HS-27A (cell line): ENCODE measurements at places on chromosomes 11 and 22.

GRCh38 chr22:23828800-23829680 is 9.8 kb downstream of the DERL3 start:
- no peak for DNase-seq

DNA sequence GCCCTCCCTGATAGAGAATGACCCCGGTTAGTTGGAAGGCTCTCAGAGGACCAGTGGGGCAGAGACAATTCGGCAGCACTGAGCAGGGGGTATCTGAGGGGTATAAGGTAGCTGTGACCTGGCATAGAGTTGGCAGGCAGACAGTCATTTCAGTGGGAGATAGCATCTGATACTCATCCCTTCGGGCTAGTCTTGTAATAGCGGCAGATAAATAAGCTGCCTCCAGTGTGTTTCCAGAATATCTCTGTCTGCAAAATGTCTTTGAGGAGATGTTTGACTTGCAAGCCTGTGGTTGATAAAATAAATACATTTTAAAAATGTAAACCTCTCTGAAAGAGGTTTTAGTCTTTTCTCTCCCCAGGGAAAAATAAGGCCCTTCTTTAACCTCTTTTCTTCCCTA is 54.2 kb downstream of the TEAD1 start:
- no peak for DNase-seq

- DNase-seq: peak; percentile 72
Observed at GRCh38 chr11:9506489-9507276, 45.9 kb downstream of the ZNF143 start.

GRCh38 chr11:15819679-15820286 is 536.6 kb downstream of the SOX6 start:
- no peak for DNase-seq

- no peak for DNase-seq
Observed at GRCh38 chr11:35594680-35595079, 23.6 kb upstream of the FJX1 start.

- no peak for DNase-seq
Observed at GRCh38 chr11:30605036-30605605, 19.0 kb upstream of the MPPED2 start.

DNA sequence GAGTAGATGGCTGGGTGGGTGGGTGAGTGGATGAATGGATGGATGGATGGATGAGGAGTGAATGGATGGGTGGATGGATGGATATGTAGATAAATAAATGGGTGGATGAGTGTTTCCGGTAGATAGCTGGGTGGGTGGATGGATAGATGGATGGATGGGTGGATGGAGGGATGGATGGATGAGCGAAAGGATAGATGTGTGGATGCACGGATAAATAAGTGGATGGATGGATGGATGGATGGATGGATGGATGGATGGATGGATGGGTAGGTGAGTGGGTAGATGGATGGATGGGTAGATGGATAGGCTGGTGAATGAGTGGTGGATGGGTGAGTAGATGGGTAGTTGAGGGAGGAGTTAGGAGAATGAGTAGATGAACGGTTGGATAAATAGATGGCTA is 349.3 kb downstream of the MN1 start:
- DNase-seq: no peak

DNA sequence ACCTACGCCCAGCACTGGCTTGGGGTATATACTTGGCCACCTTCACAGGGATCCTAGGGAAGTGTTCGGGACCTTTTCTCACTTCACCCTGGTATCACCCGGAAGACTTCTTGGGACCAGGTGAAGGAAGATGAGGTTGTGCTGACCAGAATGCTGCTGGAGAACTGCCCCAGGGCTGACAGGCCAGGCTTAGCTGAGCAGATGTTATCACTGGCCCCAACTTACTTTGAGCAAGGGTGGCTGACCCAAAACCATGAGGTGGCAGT is 4.5 kb downstream of the FTH1 start:
- DNase-seq: no peak

GRCh38 chr11:95283650-95284049 is 52.6 kb upstream of the SESN3 start:
- no peak for DNase-seq

DNA sequence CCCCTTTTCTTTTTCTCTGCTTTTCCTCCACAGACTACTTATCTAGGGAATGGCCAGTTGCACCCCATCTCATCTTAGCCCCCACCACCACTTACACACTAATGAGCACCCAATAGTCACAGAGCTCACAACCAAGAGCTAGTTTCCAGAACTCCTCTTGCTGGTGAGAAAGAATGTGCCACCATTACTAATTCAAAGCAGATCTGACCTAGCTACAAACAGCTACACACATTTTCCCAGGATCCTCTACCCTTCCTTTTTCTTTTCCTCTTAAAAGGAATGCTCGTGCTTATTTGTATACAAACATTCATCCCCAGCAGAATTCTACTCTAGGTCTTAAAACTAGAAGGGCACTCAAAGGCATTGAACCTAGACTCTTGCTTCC is 136.8 kb downstream of the CD44 start:
- DNase-seq: no peak

DNA sequence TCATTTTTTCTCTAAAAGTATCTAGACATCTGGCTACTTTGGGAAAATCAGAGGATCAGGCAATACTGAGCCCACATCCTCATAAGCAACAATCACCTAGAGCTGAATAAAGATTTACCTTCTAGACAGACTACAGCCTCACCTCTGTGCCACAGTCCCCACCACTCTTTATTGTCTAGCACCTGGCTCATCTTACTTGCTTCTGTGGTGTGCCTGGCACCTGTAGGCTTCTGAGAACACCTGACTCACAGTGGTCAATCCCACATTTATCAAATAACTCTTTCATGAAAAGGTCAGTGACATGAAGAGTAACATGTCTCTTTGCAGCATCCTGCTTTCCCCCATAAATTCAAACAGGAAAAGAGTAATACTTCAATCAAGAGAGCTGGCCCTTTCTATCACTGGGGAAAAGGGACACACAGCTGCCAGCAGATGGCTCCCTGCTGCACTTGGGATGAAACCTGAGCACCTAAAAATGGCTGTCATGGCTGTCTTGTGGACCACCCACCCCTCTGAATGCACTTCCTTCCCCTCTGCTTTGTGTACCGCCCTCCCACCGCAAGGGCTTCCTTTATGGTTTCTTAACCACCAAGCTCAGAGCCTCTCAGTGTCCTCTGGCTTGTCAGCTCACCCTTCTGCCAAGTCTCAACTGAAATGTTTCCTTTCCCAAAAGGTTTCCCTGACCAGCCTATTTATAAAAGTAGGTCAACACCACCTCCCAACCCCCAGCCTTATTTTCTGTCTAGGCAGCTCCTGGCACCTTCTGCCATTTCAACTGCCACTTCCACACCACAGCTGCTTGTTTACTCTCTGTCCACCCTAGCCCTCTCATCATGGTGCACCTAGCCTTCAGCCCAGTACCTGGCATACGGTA is 9.3 kb downstream of the TFIP11 start:
- no peak for DNase-seq

DNA sequence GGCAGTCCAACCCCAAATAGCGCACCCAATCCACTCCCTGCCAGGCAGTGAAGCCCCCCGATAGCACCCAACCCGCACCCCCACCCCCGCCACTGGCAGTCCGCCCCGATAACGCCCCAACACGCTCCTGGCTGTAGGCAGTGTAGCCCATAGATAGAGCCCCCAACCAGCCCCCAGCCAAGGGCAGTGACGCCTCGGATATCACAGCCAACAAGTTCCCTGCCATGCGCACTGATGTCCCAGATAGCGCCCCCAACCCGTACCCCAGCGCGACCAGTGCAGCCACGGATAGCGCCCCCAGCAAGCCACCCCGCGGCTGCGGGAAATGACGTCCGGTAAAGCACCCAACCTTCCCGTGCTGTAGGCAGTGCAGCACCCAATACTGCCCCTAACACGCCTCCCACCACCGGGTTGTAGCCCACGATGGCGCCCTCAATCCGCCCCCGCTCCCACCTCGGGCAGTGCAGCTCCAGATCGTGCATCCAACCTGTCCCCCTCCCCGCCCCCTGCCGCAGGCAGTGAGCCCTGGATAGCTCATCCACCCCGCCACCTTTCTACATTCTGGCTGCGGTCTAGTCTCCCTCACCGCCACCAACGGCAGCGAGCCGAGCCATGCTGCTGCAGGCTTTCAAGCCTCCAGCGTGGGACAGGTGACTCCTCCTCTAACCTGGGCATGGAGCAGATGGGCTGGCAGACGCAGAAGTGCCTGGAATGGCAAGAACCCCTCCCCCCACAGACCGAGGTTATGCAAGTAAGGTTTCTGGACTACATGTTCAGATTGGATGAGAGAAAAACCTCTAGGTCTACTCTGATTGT is 625 bp downstream of the RFPL2 start:
- DNase-seq: no peak

DNA sequence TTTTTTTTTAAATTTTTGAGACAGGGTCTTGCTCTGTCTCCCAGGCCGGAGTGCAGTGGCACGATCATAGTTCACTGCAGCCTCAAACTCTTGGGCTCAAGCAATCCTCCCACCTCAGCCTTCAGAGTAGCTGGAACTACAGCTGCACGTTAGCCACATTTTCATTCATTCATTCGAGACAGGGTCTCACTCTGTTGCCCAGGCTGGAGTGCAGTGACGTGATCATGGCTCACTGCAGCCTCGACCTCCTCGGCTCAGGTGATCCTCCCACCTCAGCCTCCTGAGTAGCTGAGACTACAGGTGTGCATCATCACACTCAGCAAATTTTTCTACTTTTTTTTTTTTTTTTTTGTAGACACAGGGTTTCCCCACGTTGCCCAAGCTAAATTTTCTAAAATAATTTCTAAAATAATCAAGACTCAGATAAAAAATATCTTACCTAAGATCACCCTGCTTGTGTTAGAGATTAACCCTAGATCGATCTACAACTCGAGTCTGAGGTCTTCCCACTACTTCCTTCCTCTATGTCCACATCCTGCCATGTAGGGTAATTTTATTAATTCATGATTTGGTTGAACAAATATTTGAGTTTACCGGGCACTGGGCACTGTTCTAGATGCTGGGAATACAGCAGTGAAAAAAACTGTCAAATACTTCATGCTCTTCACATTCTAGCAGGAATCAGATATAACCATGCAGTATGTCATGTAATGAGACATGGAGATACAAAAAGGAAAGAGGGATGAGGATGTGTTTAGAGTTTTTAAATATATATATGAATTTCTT is 15.1 kb downstream of the EIF4G2 start:
- no peak for DNase-seq

DNA sequence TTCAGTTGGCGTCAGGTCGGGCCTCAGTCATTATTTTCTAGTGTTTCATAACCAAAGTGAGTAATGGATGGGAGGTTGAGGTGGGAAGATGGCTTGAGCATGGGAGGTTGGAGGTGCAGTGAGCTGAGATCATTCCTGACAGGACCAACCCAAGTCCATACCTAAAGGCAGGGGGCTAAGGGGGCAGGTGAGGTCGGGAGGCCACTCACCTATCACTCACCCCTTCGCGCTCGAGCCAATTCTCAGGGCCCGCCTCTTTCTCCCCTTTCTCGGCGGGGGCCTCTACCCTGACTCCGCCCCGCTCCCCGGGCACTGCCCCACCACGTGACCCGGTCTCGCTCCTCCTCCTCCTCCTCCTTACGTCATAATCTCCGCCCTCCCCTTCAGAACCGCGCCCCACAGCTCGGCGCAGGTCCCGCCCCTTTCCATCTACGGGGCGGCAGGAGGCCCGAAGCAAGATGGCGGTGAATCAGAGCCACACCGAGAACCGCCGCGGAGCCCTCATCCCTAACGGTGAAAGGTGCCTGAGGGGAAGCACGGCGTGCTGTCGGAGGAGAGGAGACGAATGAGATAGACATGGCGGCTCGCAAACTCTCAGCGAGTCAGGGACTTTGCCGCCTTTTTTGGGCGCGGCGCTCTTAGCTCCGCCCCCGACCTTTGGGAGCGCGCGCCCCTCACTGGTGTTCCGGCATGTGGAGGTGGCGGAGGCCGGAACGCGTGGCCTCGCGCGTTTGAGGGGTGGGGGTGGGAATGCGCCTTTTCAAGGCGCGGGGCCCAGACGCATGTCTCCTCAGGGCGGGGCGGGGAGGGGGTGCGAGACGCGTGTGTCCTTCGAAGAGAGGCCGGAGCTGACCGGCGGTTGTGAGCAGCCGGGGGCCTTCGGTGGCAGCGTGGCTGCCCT is at the start of gene WBP2NL:
Gene WBP2NL, plus strand, starts transcription at position 428 of the 901 bp plus-strand sequence. Its CDS starts 31 bp downstream, at position 459.
- no peak for DNase-seq

GRCh38 chr11:43419460-43419859 is 60.7 kb downstream of the TTC17 start:
- DNase-seq: peak; percentile 5

DNA sequence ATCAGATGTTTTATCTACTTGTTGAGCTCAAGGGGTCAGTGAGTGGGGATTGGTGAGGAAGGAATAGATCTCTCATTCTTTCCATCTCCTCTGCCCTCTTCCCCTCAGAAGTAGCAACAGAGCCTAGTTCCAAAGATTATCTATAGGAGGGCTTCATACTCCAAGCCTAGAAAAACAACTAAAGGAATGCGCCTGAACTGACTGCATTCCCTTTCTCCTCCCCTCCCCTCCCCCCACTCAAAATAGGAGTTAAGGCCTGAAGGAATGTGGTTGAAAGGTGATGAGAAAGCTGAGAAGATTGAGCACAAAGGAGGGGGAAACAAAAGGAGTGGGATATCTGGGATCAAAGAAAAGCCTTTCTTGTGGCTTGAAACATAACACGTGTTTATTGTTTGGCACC is 10.5 kb downstream of the EMSY start:
- DNase-seq: no peak

GRCh38 chr11:119380160-119380826 is 1.2 kb downstream of the USP2 start:
- no peak for DNase-seq

DNA sequence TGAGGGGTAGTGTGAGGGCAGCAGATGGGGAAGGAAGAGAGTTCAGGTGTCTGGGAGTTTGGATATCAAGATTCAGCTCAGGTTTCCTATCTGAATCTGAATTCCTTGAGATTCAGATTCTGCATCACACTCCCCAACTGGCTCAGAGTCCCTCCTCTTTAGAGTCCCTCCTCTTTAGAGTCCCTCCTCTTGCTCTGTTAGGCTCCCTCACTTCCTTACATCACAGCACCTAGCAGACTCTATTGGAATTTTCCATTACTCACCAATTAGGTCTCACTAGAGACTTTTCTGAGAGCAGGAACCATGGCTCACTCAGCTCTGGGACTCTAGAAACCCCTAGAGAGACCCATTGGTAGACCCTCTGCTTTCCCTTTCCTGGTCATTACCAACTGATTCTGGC is 303.4 kb upstream of the SYN3 start:
- DNase-seq: no peak

GRCh38 chr22:38312261-38312800 is 4.9 kb downstream of the CSNK1E start:
- DNase-seq: no peak
